ENCODE measurements at places on chromosomes 2 and 18.
A peak's percentile ranks its signal among the peaks of the same experiment; 100 is the strongest.

- DNase-seq: no peak
These were observed 17.2 kb downstream of the GKN2 start for GRCh38 chr2:68935471-68935870.

- peak; percentile 64 for DNase-seq
These were observed 25.2 kb upstream of the STON1 start for GRCh38 chr2:48504647-48505327.

DNA sequence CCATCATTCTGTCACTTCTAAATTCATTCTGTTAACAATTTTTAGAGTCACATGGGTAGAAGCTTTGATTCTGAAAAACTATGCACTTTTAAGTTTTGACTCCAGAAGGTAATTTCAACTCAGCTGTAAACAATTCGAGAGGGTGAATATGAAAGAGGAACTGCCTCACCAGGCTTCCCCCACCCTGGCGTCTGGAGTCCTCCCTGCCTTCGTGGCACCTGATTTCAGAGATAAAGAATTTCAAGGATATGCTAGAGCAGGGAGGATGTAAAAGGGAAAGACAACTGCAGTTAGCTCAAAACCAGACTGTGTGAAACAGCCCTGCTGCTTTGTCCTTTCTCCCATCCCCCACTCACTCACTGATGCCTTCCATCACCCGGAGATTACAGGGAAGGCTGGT lies 40.7 kb downstream of the ONECUT2 start:
- no peak for DNase-seq

GRCh38 chr18:37873416-37873815 lies 307.8 kb upstream of the CELF4 start:
- no peak for DNase-seq

GRCh38 chr2:23988371-23988770 lies 21.5 kb upstream of the MFSD2B start:
- peak; percentile 30 for DNase-seq

DNA sequence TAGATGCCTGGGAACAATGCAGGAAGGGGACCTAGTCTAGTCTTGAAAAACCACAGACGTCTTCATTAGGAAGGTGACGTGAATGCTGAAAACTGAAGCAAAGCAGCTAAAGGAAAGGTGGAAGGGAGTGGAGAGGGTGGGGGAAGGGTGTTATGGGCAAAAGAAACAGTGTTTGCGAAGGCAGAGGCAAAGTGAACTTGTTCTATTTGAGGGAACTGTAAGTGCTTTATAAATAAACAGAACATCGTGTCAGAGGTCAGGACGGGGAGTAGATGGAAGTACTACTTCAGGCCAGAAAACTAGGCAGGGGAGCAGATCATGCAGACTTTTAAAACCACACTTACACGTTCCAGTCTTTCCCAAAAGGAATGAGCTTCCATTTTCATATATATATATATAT lies 57.8 kb downstream of the FASTKD2 start:
- no peak for DNase-seq

- DNase-seq: peak; percentile 79
These were observed 65.4 kb upstream of the DNAJC10 start for GRCh38 chr2:182650704-182651103.

- DNase-seq: no peak
These were observed 1520.1 kb upstream of the ZEB2 start for GRCh38 chr2:146040051-146040450.

DNA sequence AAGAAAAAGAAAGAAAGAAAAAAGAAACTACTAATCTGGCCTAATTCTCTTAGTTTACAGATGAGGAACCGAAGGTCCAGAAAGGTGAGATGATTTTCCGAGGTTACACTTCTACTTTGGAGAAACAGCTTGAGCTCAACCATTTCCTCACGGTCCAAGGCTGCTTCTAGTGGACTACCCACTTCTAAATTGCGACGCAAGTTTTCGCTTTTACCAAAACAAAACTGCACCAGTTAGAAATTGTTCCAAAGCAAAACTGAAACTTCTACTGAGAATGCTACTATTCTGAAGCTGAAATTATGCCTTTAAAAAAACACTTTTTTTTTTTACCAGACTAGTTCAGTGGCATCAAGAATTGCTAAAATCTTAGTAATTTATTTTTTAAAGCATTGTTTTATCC lies 101.6 kb downstream of the INO80D start:
- DNase-seq: no peak

DNA sequence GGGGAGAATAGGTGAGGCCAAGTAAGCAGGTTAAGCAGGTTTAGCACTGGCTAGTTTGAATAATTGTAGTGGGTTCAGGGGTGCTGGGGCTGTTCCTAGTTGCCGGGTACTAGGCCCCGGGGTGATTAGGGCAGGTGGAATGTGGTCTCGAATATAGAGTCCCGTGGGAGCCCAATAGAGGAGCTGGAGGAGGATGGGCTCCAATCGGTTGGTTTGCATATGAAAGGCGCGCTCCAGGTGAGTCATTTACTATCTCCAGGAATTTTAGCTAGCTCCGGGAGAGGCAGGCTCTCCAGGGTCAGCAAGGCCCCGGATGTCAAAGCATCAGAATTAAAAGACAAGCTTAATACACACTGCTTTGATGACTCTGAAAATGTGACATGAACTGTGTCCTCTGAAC lies 304.0 kb downstream of the ZNF521 start:
- no peak for DNase-seq

GRCh38 chr2:75600461-75601011 lies 39.8 kb upstream of the EVA1A start:
- no peak for DNase-seq

DNA sequence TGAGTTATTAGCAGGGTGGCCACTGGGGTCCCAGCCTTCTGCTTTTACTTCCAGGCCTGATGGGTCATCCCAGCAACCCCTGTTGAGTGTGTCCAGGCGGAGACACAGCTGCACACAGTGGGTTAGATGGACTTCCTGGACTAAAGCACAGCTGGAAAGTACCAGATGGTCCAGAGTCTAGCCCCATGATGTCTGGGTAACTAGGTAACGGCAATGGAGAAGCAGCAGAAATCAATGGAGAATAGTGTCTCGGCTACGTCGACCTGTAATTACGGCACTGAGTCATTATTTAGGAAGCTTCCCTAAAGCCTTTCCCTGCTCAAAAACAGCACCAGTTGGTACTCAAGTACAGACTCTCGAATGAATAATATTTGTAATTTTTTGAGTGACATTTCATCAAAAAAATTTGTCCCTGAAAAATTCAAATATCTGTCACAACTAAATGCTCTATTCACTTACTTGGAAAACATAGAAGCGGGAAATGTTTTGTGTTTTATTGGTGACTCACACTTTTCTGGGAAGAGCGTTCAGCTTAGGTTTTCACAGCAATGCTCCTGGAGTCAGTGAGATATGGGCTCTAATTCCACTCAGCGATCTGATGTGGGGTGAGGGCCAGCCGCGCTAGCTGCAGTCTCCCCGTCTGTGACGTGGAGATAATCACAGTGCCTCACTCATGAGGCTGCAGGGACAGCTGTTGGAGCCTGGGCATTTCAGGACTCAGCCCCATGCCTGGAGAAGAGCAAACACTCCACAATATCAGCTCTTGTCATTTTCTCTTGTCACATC lies 16.2 kb upstream of the ARL4C start:
- peak; percentile 39 for DNase-seq

DNA sequence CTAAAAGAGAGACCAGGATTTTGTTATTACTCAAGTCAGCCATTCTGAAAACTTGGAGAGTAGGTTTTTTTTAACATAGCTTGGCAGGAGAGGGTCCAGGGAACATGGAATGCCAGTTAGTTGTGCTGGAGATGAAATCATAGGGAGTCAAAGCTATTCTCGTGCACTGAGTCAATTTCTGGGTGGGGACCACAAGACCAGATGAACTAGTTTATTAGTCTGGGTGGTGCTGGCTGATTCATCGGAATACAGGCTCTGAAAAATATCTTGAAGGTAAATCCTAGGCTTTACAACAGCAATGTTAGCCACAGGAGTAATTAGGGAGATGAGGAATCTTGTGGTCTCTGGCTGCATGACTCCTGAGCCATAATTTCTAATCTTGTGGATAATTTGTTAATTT lies 921.4 kb downstream of the TRIB2 start:
- DNase-seq: peak; percentile 81

DNA sequence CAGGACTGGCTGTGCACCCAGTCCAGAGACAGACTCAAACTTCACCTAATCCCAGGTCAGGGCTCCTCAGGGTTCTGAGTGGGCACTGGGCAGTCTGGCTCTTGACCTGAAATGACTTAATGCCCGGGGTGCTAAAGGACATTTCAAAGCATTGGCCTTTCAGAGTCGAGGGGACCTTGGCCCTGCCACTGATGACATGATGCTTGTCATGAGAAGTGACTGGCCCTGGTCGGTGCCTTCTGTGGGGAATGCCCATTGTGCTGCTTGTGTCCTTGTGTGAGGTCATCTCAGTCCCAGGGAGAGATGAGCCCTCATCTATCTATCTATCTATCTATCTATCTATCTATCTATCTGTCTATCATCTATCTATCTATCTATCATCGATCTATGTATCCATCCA lies 81.3 kb downstream of the CTAGE1 start:
- DNase-seq: no peak

GRCh38 chr2:205698286-205699268 lies 16.3 kb downstream of the NRP2 start:
- peak; percentile 72 for DNase-seq
